ENCODE measurements at places on chromosomes 5 and 9.

DNA sequence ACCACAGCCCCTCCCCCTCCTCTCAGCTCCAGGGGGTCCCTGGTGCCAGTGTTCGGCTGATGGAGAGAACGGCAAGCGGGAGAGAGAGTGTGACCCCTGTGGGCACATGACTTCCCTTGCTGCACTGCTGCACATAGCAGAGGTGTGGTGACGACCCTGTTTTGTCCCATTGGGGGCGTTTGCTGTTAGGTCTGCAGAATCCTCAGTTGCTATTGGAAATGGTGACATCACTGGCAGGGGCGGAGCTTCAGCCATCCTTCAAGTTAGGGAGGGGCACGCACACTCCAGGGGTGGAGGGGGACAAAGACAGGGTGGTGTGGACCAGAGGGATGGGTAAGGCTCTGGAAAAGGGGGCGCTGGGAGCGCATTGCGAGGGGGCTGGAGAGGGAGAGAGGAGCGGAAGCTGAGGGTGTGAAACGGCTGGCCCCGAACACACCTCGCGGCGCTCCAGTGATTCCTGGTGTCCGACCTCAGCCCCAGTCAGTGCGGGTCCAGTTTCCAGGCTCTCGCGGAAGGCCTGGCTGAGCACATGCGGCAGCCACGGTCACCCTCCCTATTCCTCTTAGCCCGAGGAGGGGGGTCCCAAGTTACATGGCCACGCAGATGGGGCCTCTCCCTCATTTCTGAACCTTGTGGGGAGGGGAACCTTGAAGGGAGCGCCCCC, 764 bp upstream of the GRIN1 start:
- no peak overlapping the region for H3K4me3 ChIP-seq
- H3K36me3 ChIP-seq: no peaks in the 10 kb centered on the region
- H3K27me3 ChIP-seq: no peaks in the 10 kb centered on the region
- no peak overlapping the region for H3K27ac ChIP-seq
- H3K4me1 ChIP-seq: peaks cover 11% of the 10 kb centered on the region

DNA sequence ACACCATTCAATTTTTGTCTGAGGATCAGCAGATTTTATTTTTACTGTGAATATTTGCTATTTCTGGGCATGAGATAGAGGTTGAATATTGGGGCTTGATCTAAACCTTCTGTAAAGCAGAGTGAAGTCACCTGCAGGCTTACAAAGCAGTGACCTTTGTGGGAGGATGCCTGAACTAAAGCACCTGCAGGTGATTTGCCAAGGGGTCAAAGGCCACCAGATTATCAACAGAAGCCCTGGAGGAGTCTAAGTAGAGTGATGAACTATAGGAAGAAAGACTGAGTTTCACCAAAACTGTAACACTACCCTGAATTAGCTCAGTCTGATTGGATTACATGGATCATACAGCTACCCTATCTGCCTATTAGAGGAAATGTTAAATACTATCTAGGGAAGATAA, 144.3 kb upstream of the PRLR start:
- no peaks in the 10 kb centered on the region for H3K36me3 ChIP-seq
- no peak for DNase-seq
- no peaks in the 10 kb centered on the region for H3K27me3 ChIP-seq

DNA sequence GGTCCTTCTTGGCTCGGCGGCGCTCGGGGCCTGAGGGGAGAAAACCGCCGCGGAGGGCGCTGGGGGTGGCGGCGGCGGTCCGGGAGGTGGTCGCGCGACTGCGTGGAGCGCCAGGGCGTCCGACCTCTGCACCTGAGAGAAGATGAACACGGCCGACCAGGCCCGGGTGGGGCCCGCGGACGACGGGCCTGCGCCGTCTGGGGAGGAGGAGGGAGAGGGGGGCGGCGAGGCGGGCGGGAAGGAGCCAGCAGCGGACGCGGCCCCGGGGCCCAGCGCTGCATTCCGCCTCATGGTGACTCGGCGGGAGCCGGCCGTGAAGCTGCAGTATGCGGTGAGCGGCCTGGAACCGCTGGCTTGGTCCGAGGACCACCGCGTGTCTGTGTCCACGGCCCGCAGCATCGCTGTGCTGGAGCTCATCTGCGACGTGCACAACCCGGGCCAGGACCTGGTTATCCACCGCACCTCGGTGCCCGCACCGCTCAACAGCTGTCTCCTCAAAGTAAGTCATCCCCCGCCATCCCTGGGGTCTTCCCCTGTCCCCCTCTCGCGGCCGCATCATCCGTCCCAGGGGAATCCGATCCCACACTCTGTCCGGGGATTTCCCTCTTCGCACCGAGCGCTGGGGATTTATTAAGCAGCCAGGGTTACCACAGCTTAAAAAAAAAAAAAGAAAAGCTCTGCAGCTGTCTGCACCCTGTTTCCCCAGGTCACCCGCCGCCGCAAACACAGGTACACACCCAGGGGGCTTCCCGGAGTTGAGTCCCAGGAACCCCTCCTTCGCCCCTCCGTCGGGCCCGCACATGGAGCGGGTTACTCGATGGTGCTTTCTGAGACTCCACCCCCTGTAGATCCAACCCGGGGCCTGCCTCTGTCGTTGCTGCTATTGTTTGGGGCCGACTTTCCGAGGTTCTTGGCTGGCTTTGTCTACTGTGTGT, at the start of gene GTF3C4:
TSS of gene GTF3C4 (plus strand) at position 8 of the 935 bp plus-strand sequence. CDS start at position 143, 135 bp downstream.
- no peaks in the 10 kb centered on the region for H3K36me3 ChIP-seq

- no peaks in the 10 kb centered on the region for H3K4me1 ChIP-seq
- H3K27me3 ChIP-seq: no peaks in the 10 kb centered on the region
- H3K27ac ChIP-seq: no peak overlapping the region
- no peak for DNase-seq
- no peaks in the 10 kb centered on the region for H3K36me3 ChIP-seq
Measured at GRCh38 chr5:181037365-181037861, 2.7 kb upstream of the BTNL9 start.

GRCh38 chr9:35556776-35557175, 48.3 kb upstream of the TESK1 start:
- no peaks in the 10 kb centered on the region for H3K27me3 ChIP-seq
- peaks cover 19% of the 10 kb centered on the region for H3K4me1 ChIP-seq
- no peak overlapping the region for H3K4me3 ChIP-seq
- H3K27ac ChIP-seq: no peak overlapping the region
- no peak for DNase-seq

DNA sequence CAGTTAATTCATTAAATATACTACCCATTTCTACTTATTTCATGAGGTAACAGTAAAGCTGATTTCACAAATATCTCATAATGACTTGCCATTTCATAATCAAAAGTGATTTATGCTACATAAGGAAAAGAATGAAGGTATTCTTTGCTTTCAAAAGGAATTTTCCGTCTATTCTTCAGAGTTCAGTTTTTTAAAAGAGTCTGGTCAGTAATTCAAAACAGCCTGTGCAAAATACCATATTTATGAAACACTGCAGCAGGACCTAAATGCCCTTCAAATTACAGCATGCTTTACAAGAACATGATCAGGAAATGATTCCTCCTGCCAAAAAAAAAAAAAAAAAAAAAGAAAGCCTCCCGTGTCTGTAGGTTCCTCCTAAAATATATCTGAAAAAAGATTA, 154.7 kb downstream of the KIAA0825 start:
- H3K4me1 ChIP-seq: no peaks in the 10 kb centered on the region
- H3K36me3 ChIP-seq: no peaks in the 10 kb centered on the region
- no peaks in the 10 kb centered on the region for H3K27me3 ChIP-seq
- no peak overlapping the region for H3K27ac ChIP-seq
- no peak for DNase-seq

DNA sequence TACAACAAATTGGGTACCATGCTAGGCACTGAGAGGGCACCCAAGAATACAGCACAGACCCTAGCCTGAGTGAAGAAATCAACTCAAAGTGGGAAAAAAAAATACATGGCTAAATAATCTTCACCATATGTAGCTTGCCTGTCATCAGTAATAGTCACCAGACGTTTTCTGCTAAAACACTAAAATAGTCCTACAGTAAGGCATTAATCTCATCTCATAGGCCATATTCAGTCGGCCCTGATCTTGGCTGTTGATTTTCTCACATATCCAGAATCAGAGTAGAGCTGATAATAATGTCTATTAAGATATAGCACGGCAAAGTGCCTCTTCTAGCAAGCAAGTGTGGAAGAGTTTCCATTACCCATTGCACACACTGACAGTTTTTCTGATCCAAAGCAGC, 322.1 kb upstream of the SLC30A5 start:
- no peak overlapping the region for H3K27ac ChIP-seq
- no peak overlapping the region for H3K4me3 ChIP-seq
- no peaks in the 10 kb centered on the region for H3K4me1 ChIP-seq
- H3K27me3 ChIP-seq: no peaks in the 10 kb centered on the region

DNA sequence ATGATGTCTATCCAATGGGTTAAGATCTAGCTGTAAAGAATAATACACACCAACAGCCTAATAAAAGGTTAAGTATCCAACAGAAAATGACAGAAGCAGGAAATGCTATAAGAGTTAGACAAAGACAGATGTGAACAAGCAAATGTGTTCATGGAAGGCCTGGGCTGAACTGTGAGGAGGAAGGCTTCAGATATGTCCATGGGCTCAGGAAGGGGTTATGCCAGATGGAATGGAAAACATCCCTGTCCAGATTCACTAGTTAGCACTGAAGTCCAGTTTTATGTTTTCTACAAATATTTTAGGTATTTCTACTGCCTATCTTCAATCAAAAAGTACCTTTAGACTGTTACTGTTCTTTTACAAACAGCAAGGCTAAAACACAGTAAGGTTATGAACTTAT, 27.1 kb downstream of the ERAP1 start:
- H3K4me3 ChIP-seq: no peak overlapping the region
- H3K4me1 ChIP-seq: peaks cover 14% of the 10 kb centered on the region
- no peaks in the 10 kb centered on the region for H3K36me3 ChIP-seq
- DNase-seq: no peak
- H3K27ac ChIP-seq: peak overlapping the region; percentile 26
- no peaks in the 10 kb centered on the region for H3K27me3 ChIP-seq

- no peaks in the 10 kb centered on the region for H3K4me1 ChIP-seq
- H3K27me3 ChIP-seq: no peaks in the 10 kb centered on the region
- no peak overlapping the region for H3K4me3 ChIP-seq
- H3K27ac ChIP-seq: no peak overlapping the region
- no peaks in the 10 kb centered on the region for H3K36me3 ChIP-seq
Measured at GRCh38 chr5:137234973-137235943, 263.9 kb downstream of the SPOCK1 start.

GRCh38 chr9:86324308-86324707, 29.9 kb downstream of the TUT7 start:
- DNase-seq: no peak
- H3K4me3 ChIP-seq: no peak overlapping the region

- no peak overlapping the region for H3K27ac ChIP-seq
- peaks cover under 1% of the 10 kb centered on the region for H3K4me1 ChIP-seq
- H3K27me3 ChIP-seq: no peaks in the 10 kb centered on the region
- no peak overlapping the region for H3K4me3 ChIP-seq
Measured at GRCh38 chr5:54637654-54638053, 120.1 kb downstream of the SNX18 start.

DNA sequence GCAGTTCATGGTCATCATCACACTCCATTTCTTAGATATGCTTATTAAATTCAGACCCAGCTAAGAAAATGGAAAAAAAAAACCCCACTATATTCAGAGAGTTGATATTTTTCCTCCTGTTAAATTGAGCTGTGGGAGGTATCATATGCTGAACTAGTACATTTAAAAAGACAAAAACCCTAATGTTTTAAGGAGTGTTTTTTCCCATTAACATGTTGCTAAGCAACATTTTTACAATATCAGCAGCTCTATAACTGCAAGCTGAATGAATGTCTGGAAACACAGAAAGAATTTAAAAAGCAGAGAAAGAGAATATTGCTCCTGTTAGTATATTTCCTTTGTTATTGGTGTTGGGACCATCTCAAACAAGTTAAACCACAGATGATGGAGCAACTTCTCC, 265.8 kb upstream of the GRIA1 start:
- H3K27ac ChIP-seq: no peak overlapping the region
- DNase-seq: no peak
- no peaks in the 10 kb centered on the region for H3K27me3 ChIP-seq
- H3K36me3 ChIP-seq: no peaks in the 10 kb centered on the region

All from vagina (tissue), 2 donors.